ENCODE measurements at places on chromosomes 1 and 21.

DNA sequence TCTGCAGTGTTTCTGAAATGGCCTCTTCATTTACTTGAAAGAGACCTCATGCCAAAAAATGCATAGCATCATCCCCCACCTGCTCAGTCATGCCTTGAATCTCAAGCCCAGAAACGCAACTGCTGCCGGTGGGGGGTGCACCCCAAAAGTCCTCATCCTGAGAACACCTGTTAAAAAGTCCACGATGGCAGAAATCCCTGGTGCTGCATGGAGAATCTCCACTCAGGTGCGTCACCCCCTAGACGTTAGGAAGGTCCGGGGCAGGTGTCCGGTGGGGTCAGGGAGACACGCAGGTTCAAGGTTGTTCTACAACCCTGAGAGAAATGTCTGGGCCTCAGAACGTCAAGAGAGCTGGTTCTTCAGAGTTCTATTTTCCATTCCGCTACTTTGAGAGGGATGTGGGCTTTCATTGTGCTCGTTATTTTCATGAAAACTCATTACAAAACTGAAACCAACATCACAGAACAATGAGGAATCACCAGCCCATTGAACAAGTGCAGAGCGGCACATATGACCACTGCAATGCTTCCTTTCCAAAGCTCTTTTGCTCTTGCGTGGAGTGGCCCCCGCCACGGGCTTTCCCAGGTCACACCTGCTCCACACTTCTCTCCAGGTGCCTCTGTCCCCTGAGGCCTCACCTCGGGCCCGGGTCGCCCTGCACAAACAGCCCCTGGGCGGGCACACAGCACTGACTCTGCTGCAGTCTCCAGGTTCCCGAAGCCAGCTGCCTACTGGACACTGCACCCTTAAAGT, 201.9 kb downstream of the TOMM20 start:
- DNase-seq, result no peak

DNA sequence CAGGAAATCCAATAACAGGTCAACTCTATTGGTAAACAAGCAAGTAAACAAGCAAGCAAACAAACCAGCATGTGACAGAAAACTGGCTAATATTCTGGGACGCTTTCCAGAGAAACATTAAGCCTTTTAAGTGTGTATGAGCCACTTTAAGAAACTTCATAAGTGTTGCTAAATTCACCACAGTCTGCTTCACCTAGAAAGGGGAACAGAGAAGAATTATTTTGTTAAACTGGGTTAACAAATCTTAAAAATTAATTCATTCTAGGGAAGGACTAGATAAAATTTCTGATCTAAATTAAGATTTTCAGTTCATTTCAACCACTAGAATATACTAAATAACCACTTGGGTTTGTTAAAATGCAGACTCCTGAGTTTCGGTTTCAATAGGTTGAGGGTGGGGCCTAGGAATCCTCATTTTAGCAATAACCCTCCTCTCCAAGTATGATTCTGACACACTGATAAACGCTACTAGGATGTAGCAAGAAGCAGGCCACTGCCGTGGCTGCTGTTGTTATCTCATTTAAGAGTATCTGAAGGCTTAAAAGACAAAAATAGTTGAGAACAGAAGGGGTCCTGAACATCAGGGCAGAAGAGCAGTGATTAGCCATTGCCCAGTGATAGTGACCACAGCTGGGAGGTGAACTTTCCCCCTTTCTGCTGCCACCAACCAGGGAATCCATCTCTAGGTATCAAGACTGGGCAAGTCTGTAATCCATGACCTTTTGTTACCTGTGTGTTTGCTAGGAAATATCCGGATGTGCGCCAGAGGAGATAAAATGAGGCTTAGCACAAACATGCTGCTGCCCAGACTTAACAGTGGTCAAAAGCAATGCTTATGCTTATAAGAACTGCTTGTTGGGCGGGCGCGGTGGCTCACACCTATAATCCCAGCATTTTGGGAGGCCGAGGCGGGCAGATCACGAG, 11.2 kb downstream of the CREG1 start:
- no peak for DNase-seq

GRCh38 chr1:36419140-36419539, 21.4 kb upstream of the LSM10 start:
- DNase-seq, result no peak

GRCh38 chr21:45721671-45722070, 78.1 kb downstream of the PCBP3 start:
- DNase-seq, result no peak

GRCh38 chr1:152169366-152170025, 10.5 kb upstream of the RPTN start:
- no peak for DNase-seq

DNA sequence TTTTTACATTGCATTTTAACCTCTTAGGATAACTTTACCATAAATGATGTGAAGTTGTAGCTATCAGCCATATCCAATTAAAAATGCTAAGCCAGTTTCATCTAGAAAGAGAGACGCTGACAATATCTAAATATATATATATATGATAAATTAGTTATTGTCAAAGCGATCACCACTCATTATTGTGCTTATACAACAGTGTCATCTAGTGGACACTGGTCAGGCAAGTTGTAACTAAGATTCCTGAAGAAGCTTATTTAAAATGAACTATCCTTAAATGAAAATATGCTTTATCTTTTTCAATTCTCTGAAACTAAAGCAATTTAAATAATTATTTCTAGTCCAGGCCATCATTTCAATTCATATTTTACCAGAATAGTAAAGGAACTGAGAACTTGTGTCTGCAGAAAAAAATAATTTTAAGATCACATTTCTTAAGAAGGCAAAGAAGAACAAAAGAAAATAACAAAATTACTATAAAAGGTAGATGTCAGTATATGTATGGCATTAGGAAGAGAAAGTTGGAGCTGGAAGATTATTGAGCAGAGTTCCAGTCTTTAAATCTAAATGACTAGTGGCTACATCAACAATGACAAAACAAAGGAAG, 193.3 kb upstream of the SNX7 start:
- no peak for DNase-seq

DNA sequence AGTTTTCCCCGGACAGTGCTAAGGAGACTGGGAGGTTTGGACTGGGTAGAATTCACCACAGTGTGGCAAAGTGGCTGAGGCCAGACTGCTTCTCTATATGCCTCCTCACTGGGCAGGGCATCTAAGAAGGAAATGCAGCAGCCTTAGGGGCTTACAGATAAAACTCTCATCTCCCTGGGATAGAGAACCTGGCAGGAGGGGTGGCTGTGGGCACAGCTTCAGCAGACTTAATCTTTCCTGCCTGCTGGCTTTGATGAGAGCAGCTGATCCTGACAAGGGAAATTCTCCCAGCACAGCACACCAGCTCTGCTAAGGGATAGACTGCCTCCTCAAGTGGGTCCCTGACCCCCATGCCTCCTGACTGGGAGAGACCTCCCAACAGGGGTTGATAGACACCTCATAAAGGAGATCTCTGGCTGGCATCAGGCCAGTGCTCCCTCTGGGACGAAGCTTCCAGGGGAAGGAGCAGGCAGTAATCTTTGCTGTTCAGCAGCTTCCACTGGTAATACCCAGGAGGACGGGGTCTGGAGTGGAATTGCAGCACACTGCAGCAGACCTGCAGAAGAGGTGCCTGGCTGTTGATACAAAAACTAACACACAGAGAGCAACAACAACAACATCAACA, 25.2 kb downstream of the KIFAP3 start:
- DNase-seq, result no peak

GRCh38 chr1:21511579-21512522, 2.6 kb downstream of the ALPL start:
- DNase-seq, result no peak

- no peak for DNase-seq
These were observed 291.2 kb downstream of the PTPRC start for GRCh38 chr1:198929961-198930599.

DNA sequence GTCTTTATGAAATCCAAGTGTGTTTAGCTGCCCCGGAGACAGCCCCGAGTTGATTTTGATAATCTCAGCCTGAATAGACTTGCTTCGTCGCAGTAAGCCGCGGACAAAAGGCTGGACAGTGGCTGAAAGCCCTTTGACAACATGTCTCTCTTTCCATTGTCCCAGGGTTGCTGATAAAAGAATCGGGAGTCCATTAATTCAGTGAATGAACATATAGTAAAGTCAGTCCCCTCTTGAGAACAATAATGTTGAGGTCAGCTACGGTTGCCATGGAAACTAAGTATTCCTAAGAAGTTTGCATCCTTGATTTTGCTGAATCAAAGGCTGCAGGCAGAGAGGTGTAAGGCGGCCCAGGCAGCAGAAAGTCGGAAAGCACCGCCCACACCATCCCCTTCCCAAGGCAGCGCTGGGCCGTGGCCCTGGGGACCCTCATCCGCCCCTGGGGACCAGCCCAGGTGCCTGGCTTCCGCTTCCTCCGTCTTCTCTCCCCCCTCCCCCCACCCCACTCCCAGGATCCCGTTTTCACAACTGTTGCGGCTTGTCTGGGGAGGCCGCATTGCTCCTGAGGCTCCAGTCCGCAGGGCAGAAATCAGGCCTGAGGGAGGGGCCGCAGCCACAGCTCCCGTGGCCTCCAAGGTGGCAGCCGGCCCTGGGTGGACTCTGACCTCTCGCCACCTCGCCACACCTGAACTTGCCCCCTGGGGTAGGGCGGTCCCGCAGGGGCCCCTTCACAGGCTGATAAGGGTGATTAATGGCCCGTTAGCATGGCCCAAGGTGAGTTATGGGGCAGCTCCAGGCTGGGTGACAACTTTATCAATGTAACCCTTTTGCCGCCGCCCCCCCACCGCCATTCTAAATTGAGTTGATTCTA, 180.9 kb downstream of the PRDM16 start:
- no peak for DNase-seq

DNA sequence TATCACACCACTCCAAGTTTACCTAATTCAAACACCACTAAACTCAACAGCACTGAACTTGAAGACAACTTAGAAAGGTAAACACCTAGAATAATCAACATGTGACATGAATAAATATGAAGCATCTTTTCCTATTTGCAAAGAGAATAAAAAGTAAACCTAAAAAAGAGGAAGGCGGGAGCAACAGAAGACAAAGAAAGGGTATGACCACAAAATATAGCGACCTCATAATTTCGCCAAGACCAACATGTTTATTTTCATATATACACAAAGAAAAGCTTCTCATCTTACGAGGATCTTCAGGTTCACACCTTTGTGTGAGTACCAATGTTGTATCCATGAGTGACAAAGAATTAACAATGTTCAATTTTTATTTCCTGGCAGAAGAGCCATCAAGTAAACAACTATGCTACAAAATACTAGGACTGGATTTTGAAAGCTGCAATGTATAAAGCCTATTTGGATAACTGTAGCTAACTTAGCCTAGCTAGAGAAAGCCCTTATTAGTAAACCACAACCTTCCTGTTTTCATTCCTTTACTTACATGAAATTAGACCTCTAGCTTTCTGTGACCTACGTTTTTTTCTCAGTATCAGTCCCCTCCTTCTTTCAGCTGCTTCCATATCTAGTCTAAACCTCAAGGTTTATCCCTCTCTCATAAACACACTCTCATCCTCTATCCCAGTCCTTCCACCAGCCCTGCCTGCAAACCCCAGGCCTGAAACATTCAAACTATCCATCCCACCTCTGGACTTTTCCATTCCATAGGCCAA, 21.3 kb upstream of the PHTF1 start:
- no peak for DNase-seq

- no peak for DNase-seq
These were observed 104.1 kb downstream of the DENND1B start for GRCh38 chr1:197671140-197671539.
